Lower leg skin (tissue), 4 donors: ENCODE measurements at places on chromosomes 1 and 21.

DNA sequence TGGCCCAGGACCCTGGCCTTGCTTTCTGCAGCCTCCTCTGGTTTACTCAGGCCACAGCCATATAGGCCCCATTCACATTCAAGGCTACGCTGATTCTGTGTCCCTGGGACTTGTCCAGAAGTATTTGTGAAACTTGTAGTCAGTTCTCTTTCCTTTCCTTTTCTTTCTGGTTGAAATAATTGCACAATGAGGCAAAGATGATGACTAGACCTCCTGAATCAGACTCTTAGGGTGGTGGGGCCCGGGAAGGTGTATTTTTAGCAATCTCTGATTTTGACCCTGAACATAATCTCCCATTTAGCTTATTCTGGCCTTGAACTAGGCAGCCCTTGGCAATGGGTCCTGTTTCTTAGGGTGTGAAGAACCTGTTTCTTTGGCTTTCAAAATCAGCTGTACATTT is 39.9 kb downstream of the STUM start:
- no peak for DNase-seq

DNA sequence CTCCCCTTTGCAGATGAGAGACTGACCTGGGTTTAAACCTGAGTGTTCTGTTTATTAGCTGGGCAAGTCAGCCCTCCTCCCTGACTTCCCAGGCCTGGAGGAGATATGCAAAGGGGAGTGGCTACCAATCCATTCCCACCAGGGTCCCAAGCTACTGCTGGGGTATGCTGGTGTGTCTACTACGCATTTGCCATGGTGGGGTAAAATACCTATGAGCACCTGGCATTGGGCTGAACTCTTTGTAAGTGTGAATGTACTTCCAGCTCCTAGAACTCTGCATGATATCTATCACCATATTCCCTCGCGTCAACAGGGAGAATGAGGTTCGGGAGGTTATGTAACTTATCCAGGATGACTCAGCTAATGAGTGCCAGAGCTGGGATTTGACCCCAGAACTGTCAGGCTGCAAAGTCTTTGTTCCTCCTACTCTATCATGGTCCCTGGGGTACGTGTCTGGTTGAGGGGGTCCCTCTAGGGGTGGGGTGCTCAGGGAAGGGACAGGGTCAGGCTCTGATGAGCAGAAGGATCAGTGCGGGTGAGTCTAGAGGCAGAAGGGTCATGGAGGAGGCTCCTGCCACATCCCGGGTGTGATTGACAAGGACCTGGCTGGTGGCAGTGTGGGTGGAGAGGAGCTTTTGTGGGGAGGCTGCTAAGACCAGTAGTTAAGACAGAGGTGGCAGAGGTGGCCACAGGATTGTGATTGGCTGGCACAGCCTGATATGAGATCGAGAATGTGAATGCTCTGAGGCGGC is 16.7 kb downstream of the AMPD2 start:
- DNase-seq: peak; percentile 81

- DNase-seq: no peak
These were observed 25.0 kb upstream of the SYDE2 start for GRCh38 chr1:85225624-85226380.

DNA sequence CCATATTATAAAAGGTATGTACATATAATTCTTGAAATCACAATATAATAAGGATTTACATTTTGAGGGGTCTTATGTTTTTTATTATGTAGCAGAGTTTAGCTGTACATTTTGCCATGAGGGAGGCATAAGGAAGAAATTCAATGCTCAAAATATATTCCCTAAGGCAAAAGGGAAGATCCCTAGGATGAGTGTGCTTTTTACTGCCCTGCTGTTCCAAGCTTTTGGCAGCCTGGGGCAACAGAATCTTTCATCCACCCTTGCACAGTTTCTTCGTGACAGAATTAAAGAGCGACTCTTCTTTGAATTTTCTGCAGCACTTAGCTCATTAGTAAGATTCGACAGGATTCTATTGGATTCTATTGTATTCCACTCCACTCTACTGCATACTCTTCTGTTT is 39.5 kb upstream of the DAB1 start:
- no peak for DNase-seq

DNA sequence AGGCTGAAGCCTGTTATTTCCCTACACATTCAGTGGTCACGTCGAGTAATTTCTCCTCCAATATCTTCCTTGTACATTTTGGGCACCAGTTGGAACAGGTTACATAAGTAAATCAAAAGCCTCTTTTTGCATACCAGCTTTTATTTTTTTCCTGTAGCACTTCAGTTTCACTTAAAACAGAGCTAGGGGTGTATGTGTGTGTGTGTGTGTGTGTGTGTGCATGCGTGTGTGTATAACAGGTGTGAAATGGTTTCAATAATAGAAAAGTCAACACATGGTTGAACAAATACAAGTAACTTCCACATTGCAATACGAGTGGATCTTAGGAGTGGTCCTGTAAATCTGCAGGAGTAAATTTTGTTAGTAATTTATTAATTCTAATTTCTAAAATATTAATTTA is 3.0 kb upstream of the MAN1A2 start:
- DNase-seq: no peak

GRCh38 chr1:19209439-19209989 is 552 bp downstream of the UBR4 start:
- no peak for DNase-seq
